GM12892 (cell line): ENCODE measurements at places on chromosomes 12 and 14.

GRCh38 chr12:76942267-76942666, 63.4 kb upstream of the CSRP2 start:
- no peak for DNase-seq

DNA sequence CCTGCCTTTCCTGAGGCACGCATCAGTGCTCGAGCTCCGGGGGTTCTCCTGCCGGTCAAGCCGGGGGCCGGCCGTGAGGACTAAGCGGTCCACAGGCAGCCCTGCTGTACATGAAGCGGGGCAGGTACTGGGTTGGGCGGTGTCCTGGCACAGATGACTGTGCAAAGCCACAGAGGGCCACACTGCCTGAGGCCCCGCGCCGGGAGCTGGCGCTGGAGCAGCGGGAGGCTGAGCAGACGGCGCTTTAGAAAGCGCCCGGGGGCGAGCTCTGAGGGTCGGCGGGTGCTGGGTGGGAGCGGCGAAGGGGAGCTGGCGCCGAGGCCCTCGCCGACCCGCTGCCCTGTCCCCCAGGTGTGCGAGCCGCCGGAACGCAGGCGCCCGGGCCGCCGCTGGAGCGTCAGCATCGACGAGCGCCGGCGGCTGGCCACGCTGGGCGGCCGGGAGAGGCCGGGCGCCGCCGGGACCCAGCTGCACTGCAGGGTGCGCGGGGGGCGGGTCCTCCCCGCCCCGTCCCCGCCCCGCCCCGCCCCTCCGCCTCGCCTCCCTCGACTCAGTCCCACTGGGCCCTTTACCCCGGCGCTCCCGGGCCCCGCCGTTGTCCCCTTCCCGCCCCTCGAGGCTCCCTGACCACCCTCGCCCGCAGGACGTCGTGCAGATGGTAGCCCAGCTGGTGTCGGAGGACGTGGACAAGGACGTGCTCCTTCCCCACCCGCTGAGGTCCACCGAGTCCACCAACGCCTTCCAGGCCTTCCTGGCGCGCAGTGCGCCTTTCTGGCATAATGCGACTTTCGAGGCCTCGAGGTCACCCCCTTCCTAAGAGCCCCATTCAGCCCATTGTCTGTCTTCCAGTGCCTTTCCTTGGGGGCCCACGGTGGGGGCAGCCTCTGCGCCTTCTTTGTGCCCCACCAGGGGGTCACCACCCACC, 8.3 kb upstream of the MTA1 start:
- peak; percentile 72 for DNase-seq

GRCh38 chr14:93794756-93795155, 6.5 kb upstream of the PRIMA1 start:
- no peak for DNase-seq

GRCh38 chr12:6767353-6768319, 1.5 kb downstream of the PTMS start:
- no peak for DNase-seq

- DNase-seq, result no peak
Measured at GRCh38 chr14:100246809-100247428, 8.0 kb downstream of the YY1 start.

GRCh38 chr12:23550753-23551152, 398.7 kb downstream of the SOX5 start:
- no peak for DNase-seq

DNA sequence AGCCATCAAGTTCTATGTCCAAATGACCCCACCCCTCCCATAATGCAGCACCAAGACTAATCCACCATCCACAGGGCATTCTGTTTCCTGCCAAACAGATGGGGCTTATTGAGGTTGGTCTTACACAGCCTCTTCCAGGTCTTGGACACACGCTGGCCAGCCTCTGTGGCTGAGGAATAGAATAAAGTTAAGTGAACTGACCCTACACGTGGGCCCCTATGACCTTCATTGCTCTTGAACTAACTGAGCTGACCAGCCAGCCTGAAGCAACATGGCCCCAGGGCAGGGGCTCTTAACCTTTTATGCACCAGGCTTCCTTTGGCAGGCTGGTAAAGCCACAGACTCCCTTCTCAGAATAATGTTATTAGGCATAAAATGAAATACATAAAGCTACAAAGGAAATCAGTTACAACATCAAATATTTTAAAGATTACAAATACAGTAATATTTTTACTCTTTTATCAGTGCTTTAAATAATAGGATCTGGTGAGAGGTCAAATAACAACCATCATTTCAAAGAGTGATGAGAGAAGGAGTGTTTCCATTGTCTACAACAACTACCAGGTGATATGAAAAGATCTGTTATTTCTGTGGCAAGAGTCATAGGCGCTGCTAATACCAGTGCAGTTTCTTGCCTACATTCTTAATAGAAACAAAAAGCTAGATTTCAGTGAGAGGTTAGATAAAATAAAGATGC, 192.9 kb upstream of the NUDT4 start:
- no peak for DNase-seq

DNA sequence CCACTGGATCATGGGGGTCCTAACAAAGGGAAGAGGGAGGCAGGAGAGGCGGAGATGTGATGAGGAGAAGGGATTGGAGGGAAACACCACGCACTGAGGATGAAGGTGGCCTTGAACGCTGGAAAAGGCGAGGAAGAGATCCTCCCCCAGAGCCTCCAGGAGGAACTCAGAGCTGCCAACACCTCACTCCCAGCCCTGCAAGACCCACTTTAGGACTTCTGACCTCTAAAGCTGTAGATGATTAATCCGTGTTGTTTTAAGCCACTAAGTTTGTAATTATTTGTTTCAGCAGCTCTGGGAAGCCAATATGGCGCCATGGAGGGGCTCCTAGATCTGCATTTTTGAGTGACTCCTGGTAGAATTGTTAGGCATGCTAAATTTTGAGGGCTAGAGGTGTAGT, 74.6 kb upstream of the CEP83 start:
- no peak for DNase-seq

- no peak for DNase-seq
Measured at GRCh38 chr12:122789637-122790036, 15.3 kb downstream of the CCDC62 start.

DNA sequence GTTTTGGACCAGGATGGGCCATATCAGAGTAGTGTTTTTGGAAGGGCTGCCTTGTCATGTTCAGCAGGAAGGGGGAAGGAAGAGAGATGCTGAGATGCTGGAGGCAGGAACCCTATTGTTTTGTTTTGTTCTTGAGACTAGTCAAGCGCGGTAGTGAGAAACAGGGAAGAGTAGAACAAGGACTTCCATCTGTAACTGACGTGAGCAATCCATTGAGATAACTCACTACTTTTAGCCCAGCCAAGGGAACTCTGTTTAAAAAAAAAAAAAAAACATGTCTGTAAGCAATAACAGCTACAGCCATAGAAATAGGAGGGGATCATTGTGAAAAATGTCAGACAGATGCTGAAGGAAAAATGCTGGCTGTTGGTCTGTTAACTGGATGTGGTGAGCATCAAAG, 34.0 kb downstream of the CD9 start:
- DNase-seq, result no peak

GRCh38 chr12:120847392-120847791, 56.8 kb downstream of the SPPL3 start:
- DNase-seq, result no peak

- no peak for DNase-seq
Measured at GRCh38 chr12:126936181-126936851, 1330.7 kb upstream of the TMEM132C start.

- no peak for DNase-seq
Measured at GRCh38 chr12:45893240-45893639, 97.1 kb downstream of the SCAF11 start.

DNA sequence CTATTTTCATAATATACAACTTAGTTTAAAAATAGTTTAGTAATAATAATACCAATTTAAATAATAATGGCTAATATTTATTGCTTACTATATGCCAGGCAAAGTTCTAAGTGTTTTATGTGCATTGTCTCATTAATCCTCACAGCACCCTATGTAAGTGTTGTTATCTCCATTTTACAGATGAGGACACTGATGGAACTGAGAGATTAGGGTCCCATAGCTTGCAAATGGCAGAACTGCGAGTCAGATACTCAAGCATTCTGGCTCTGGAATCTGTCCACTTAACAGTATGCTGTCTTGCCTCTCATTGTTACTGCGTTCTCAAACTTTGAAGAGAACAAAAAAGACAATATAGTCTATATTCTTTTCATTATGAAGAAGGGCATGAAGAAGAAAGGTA, 19.0 kb downstream of the AP5M1 start:
- DNase-seq, result no peak

- no peak for DNase-seq
Measured at GRCh38 chr14:96394047-96394815, 2.3 kb downstream of the AK7 start.

DNA sequence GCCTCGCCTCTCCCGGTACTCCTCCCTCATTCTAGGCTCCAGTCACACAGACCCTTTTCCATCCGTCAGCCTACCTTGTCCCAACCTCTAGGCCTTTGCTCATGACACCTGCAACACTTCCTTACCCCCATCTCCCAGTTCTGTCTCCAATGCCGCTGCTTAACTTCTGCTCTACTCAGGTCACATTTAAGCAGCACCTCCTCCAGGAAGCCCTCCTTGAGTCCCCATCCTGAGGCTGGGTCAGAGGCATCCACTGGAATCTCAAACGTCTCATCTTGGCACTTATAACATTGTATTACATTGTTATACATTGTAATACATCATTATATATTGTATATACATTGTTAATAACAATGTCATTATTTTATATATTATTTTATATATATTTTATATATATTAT, 32.8 kb downstream of the RASAL1 start:
- no peak for DNase-seq

DNA sequence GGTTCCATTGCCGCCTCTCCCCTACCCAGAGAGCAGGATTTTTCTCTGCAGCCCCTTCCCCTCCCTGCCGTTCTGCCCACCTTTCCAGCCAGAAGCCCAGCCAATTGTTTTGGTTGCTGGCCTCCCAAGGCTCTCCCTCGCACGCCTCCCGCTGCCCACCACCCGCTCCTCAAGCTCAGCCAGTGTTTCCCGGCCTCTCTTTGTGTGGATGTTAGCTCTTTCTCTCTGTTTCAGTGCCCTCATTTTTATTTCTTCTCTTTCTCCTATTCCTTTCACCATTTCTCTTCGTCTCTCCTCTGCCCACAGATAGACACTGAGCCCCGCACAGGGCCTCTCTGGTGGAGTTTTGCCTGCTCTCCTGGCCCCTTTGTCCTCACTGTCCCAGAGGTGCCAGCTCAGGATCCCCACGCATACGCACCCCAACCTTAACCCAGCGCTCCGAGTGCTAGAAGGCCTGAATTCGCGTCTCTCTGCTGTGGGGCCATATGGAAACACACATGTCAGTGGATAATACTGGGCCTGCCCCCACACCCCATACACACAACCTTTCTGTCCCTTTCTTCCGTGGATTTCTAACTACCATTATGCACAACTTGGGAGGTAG, 54.9 kb downstream of the SMUG1 start:
- no peak for DNase-seq

GRCh38 chr14:76696791-76697190, 64.5 kb upstream of the VASH1 start:
- DNase-seq, result no peak

- DNase-seq, result no peak
Measured at GRCh38 chr12:9869307-9870161, at the start of gene CLEC2B. Gene CLEC2B (minus strand): TSS chr12:9869354.

GRCh38 chr12:116529048-116529447, 30.1 kb upstream of the MAP1LC3B2 start:
- DNase-seq, result no peak

DNA sequence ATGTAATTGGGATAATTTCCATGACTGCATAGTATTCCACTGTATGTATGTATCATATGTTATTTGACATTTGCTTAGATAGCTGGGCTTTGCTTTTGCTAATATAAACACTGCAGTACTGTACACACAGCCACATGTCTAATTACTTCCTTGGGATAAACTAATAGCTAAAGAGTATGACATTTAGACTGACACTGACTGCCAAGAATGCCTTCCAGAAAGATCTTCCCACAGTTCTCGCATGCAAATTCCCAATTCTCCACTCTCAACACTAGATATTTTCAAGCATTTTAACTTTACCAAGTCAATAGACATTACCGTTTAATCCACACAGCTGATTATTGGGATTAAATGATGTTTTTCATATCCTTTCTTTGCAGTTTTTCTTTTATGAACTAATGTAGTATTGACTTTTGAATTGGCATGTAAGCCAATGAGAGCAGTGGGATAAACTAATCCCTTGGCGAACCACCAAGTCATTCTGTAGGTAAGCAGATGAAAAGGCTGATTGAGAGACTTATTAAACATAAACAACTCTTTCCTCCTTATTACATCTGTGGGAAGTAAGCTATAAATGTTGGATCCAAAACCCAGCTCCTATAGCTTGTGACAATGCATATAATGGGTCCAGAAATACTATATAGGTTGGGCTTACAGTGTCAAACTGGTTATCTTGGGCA, 55.5 kb downstream of the STON2 start:
- DNase-seq, result no peak

- no peak for DNase-seq
Measured at GRCh38 chr14:73750531-73750901, 36.3 kb upstream of the PNMA1 start.

GRCh38 chr12:14148489-14149270, 167.3 kb upstream of the GRIN2B start:
- DNase-seq, result no peak

DNA sequence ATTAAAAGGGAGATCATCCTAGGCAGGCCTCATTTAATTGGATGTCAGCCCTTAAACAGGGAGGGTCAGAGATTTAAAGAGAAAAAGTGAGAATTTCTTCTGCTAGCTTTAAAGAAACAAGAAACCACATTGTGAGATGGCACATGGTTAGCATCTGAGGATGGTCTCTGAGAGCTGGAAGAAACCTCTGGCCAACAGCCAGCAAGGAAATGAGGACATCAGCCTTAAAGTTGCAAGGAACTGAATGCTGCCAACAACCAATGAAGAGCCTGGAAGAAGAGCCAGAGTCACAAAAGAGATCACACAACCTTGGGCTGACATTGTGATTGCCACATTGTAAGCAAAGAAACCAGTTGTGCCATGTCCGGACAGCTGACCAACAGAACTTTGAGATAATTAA, 17.5 kb upstream of the FAR2 start:
- DNase-seq, result no peak

DNA sequence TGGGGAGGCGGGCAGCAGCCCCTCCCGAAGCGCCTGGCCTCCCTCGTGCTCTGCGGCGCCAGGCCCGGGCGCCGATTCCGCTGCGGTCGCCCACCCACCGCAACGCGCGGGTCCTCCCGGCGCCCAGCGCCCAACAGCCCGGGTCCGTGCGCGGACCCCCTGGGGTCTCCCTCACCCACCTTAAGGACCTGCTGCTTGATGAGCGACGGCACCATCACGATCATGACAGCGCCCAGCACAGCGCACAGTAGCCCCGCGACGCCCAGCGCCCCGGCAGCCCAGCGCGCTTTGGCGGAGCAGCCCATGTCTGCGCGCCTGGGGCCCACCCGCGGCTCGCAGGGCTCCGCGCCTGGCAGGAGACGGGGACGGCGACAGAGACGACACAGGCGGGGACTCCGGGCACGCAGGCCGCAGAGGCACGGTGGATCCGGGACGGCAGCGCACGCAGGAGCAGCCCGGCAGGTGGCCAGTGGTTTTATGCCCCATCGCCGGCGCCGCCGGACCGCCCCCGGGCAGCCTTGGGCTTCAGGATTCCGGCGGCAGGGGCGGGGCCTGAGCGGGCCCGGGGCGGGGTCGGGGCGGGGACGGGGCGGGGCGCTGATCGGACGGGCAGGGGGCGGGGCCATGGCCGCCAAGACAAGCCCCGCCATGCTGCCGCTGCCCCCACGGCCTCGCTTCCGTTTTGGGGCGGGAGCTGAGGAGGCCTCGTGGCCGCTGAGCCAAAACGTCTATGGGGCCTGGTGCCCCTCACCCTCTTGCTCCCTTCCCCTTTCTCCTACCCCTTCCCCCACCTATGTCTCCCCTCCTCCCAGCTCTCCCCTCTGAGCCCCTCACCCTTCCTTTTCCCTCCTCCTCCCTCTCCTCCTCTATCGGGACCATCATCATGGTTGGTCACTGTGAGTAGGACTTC, at the start of gene SCARB1:
SCARB1 (minus strand) TSS at position 449 of the 910 bp plus-strand sequence; CDS start at position 305, 144 bp downstream.
- peak; percentile 96 for DNase-seq

GRCh38 chr14:80718940-80719339, 222.6 kb downstream of the CEP128 start:
- no peak for DNase-seq
